CD4-positive, alpha-beta T cell treated with Interleukin-1 beta for 1 hour (primary cell): ENCODE measurements at places on chromosomes 4 and X.

- no peak for DNase-seq
Measured at GRCh38 chrX:86023811-86024210, 23.5 kb downstream of the CHM start.

GRCh38 chr4:42284030-42284429, 113.3 kb upstream of the SHISA3 start:
- DNase-seq: no peak

DNA sequence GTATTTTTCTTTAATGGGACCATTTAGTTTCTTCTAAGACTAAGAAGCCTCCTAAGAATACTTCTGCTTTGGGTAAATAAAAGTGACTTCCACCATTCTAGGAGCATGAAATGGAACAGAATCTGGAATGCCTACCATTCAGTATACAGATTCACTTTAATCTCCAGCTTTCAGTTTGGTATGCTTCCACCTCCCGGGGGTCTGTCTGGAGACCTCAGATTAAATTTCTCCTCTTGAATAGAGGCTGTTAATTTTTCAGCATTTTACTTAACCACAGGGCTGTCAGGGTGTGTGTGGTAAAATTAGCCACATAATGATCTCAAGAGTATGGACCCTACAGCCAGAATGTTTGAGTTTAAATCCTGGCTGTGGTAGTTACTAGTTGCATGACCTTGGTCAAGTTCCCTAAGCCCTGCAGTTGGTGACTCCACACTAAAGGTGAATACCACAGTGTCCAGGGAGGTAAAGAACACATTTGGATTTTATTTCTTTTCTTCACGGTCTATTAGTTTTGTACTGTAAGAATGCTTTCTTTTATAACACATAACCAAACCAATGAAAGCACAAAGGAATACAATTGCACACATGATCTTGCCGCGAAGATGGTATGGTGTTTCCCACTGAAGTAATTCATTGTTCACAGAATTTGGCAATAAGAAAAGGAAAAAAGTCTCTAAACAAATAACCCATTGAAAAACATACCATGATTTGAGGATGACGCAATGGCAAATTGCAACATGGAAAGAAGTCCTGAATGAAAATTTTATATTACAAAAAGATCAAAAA, 37.3 kb upstream of the TRIM2 start:
- DNase-seq: no peak

- DNase-seq: no peak
Measured at GRCh38 chrX:43718546-43718945, 62.4 kb downstream of the MAOA start.

DNA sequence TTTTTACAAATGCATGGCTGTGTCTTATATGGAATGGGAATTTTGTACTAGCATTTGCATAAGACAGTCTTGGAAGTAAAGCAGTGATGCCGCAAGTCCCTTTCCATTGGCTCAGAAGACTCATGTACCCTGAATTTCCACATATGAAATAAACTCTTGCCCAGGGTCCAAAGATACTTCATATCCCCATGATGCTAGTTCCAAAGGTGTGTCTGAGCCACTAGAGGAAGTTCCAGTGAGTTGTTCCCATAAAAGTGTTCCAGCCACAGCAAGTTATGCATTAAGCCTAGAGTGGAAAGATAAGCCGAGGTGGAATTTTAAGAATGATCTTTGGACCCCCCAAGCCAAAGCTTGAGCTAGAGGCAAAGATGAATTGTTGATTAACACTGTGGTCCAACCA, 9.3 kb upstream of the CEP135 start:
- DNase-seq: no peak

DNA sequence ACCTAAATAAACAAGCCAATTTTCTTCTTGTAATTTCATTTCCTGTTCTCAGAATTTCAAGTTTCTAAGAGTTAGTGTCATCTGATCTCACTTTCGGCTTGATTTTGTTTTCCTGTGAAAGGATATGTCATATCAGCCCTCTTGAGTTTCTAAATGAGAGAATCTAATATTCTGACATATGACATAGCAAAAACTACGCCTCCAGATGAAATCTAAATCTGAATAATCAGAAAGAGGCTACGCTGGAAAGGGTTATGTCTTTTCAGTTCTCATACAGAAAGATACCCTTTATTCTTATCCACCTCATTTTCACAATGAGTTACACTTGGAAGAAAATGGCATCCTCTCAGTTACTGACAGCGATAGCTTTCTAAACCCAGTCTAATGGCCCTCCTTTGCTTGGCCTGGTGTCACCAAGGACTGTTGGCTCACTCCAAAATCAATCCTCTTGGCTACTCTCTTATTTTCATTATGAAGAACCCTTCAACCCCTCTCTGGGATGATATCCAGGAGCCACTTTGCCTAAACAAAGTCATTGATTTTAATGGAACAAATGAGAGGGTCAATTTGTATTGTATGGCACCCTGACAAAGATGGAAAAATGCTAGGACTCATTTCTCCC, 65.6 kb downstream of the ASB9 start:
- DNase-seq: peak; percentile 3

DNA sequence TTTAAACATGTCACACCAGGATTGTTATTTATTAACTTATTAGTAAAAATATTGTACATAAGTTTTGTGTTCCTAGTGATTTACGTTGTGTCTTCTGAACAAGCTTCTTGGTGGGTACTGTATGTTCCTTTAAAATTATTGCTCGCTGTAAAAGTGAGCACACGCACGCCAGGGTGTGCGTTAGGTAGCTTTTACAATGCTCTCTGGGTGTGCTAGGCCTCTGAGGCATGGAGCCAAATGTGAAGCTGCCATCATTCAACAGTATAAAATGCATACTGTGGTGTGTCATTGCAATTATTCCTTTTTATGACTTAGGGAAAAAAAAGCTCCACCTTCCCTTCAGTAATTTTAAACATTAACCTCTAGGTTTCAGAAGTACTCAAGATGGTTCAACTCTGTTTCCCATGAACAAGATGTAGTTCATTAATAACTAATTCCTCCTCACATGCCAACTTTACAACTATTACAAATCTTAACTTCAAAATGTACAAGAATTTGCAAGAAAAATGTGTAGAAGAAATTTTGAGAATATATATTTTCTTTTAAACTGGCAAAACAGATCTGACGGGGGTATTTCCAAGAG, 42.4 kb downstream of the ATOH1 start:
- no peak for DNase-seq

GRCh38 chrX:147850875-147851274, 60.8 kb upstream of the FMR1 start:
- DNase-seq: no peak

- no peak for DNase-seq
Measured at GRCh38 chr4:165096776-165097175, 15.9 kb downstream of the TMEM192 start.

GRCh38 chr4:121535351-121535750, 154.5 kb upstream of the QRFPR start:
- no peak for DNase-seq

GRCh38 chrX:791479-792034, 161.0 kb downstream of the SHOX start:
- no peak for DNase-seq

- DNase-seq: no peak
Measured at GRCh38 chrX:120262859-120263708, 12.5 kb downstream of the ZBTB33 start.

DNA sequence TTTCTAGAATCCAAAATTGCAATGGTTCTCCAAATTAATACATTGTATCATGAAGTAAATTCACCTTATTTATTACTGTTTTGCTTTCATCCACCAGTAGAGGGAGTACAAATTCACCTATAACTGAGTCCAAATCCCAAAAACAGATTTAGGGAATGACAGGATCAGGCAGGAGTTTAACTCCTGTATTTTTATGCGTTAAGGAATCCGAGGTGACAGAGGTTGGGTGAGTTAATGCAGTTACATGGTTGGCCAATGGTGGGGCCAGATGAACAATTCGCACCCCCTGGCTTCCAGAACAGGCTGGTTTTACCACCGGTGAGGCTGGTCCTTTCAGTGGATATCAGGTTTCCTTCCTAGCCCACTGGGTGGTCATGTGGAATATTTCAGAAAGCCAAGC, 82.4 kb downstream of the MTNR1A start:
- DNase-seq: no peak

GRCh38 chr4:100985576-100985975, 361.8 kb downstream of the PPP3CA start:
- no peak for DNase-seq

GRCh38 chr4:130486186-130486585, 1390.2 kb downstream of the C4orf33 start:
- no peak for DNase-seq

- no peak for DNase-seq
Measured at GRCh38 chr4:182531555-182532162, 288.5 kb downstream of the TENM3 start.

DNA sequence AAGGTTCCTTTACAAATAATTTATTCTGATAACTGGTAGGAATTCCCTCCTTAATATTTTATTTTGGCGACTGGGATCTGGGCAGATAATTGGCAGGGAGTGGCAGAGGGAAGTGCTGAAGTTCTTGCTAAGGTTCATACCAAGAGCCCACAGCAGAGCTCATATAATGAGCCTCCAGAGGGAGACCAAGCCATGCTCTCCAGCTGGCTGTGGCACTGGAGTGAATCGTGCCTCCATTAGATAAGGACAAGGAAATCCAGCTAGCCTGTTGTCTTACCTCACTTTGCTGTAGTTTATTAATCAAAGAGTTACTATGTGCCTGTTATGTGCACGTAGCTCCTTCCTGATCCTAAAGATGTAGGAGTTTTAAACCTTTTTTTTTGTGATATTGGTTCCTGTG, 1.3 kb downstream of the ASB12 start:
- no peak for DNase-seq

DNA sequence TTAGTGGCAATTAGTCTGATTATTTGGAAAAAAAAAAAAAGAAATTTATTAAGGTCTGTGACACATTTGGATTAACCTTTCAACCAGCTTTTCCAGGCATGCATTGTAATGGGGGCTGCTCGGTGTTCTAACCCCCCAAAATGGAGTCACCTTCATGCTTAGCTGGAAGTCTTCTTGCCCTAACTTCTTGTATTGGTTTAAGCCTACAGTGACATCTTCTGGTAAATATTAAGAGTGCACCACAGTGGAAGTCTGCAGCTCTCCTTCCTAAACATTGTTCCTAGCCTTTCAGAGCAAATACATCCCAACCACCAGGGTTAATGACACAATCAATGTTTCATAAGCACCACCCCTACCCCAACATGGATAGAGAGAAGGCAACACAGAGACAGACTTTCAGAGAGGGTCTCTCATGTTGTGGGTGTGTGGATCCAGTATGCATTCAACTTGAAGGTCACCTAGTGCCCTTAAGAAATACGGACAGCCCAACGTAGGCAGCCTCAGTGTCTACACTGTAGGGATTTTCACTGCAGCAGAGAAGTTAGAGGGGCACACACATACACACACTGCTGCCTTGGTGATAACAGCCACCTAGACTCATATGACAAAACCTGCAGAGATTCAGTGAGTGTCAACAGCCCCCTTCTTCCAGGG, 142.9 kb upstream of the MBNL3 start:
- DNase-seq: peak; percentile 31

DNA sequence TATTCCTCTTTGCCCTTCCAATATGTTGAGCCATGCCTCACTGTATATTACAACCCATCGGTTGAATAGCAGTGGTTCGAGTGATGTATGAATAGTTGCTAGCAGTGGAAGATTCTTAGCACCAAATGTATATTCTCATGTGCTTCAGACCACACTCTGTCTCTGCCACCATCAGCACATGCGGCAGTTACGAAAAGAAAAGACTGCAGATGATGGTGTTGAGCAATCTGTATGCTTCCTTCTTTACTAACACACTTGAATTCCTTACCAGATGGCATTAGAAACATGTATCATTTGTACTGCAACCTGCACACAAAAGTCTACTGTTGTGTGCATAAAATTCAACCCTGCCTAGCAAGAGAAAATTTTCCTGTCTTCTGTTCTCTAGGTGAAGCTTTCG, 214.6 kb downstream of the ENOX2 start:
- no peak for DNase-seq

GRCh38 chrX:120773801-120774200, 101.9 kb downstream of the CT47B1 start:
- no peak for DNase-seq

- DNase-seq: no peak
Measured at GRCh38 chr4:54095110-54095825, 4.7 kb upstream of the GSX2 start.

- DNase-seq: no peak
Measured at GRCh38 chrX:152614791-152615190, 22.9 kb upstream of the GABRQ start.

GRCh38 chr4:141501931-141502330, 134.5 kb upstream of the IL15 start:
- DNase-seq: no peak
